ENCODE measurements at places on chromosomes 2 and 18.

DNA sequence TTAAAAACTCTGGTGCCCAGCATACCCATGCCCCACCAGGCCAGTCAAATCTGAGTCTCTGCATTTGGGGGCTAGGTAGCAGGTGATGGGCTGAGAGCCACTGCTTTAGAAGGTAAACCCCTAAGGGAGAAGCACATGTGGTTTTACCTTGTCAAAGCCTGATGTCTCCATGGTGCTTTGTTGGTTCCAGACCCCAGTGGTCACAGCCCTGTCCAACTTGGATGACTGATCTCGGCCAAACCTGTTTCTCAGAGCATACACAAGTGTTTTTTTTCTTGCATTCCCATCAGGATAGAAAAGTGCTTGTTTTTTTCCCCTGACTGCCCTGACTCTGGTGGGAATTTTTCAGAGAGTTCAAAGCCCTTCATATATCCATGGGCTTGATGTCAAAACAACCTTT is 13.5 kb downstream of the PLB1 start:
- no peak for DNase-seq

DNA sequence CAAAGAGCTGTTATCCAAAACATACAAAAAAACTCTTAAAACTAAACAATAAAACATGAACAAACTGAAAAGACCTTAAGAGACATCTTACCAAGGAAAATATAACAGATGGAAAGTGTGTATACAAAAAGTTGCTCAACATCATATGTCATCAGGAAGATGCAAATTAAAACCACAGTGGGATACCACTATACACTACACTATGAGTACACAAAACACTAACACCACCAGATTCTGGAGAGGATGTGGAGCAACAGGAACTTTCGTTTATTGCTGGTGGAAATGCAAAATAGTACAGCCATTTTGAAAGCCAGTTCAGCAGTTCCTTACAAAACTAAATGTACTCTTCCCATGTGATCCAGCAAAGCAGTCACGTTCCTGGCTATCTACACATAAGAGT is 221.4 kb downstream of the CMPK2 start:
- no peak for DNase-seq

DNA sequence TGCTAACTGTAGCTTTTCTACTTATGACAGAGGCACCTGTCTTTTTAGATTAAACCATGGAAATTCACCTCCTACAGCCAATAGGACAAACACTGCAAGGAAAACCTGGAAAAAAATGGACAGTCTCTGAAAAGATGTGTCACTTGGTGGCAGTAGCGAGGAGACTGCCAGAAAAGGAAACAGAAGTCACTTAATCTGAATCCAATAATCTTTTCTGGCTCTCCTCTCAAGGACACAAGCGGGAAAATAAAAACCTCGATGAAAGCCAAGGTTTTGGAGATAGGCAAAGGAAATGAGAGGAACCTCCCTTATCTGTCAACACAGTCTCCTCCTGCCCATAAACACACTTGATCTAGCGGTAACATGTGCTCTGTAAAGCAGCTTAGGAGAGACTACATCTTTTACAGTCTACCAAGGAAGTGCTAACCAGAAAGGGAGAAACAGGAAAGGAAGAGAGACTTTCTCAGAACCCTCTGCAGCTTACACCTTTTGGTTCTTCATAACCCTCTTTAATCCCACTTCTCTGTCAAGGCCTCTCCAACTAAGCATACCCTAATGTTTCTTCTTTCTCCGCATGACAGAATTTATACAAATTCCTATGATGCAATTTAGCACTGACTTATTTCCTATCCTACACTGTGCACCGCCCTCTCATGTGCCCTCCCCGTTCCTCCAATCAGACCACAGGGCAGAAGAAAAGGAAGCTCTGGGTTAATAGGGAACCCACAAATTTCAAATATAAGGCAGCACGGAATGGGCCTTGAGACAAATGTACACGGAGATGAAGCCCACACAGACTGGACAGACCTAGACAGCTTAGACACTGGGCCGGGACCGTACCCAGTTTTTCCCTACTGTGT is 52.8 kb downstream of the CLASP1 start:
- peak; percentile 69 for DNase-seq

DNA sequence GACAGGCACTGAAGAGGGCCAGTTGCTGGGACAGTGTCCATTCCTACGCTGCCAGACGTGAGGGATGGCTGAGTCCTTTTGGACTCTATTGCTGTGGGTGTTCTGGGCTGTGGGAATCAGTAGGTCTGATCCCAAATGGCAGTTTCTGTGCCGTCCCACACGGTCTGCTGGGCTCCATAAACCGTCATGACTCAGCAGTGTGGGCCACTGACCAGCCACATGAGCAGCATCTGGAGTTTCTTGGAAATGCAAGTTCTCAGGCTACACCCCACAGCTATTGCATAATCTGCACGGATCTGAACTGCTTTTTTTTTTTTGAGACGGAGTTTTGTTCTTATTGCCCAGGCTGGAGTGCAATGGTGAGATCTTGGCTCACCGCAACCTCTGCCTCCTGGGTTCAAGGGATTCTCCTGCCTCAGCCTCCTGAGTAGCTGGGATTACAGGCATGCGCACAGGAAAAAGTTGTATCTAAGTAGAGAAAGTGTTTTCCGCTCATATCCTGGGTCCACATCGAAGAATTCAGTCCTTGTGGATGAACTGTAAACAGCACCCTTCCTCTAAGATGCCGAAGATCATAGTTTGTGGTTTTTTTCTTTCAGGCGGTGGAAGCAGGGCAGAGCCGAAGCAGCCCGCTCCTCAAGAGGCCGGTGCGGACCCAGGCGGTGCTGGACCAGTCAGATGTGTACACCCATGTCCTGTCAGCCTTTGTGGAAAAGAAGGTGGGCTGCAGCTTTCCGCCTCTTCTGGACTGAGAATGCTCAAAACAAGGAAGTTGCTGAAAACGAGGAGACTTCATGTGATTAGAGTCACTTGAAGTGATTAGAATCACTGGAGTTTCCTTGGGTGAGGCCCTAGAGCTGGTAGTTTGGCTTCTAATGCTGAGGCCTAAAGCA is 25.5 kb downstream of the RMC1 start:
- no peak for DNase-seq

- DNase-seq, result no peak
Observed at GRCh38 chr2:218169757-218170546, 3.2 kb upstream of the CXCR1 start.

DNA sequence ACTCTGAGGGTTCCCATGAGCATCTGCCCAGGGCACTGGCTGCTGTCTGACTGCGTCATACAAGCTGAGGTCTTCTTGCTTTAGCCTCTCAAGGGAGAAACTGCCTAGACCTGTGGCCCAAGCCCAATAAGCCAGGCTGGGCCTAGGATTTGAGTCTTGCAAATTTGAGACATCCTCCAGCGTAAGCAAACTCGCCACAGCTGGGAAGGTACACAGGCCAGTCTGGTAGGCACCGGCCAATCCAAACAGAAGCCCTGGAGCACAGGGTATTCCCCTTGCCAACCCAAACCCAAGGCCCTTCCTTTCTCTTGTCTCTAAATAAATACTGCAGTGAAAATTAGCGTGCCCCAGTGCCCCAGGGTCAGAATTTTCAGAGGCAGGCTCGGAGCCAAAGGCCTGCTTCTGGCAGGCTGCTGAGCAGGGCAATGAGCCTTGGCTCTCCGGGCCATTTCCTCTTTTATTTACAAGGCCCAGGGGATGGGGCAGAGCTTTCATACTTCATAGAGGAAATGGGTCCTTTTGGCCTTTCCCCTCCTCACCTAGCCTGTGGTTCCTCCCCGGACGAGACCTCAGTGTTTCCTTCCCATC is 33.3 kb downstream of the POLR1A start:
- DNase-seq, result peak; percentile 10

DNA sequence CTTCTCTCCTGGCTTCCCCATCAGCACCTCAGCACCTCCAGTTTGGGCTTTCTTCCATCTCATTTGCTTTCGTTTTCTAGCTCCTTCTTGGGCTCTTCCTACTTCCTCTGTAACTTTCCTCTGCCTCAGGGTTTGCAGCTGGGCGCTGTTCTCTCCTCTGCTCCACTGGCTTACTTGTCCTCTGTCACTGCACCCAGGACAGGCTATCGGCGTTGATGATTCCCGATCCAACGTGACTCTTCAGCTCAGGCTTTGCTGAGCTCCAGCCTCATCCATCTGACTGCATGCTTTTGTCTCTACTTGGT is 362.4 kb downstream of the CYRIA start:
- DNase-seq, result no peak

- DNase-seq, result no peak
Observed at GRCh38 chr2:149994057-149994728, 406.6 kb upstream of the MMADHC start.

DNA sequence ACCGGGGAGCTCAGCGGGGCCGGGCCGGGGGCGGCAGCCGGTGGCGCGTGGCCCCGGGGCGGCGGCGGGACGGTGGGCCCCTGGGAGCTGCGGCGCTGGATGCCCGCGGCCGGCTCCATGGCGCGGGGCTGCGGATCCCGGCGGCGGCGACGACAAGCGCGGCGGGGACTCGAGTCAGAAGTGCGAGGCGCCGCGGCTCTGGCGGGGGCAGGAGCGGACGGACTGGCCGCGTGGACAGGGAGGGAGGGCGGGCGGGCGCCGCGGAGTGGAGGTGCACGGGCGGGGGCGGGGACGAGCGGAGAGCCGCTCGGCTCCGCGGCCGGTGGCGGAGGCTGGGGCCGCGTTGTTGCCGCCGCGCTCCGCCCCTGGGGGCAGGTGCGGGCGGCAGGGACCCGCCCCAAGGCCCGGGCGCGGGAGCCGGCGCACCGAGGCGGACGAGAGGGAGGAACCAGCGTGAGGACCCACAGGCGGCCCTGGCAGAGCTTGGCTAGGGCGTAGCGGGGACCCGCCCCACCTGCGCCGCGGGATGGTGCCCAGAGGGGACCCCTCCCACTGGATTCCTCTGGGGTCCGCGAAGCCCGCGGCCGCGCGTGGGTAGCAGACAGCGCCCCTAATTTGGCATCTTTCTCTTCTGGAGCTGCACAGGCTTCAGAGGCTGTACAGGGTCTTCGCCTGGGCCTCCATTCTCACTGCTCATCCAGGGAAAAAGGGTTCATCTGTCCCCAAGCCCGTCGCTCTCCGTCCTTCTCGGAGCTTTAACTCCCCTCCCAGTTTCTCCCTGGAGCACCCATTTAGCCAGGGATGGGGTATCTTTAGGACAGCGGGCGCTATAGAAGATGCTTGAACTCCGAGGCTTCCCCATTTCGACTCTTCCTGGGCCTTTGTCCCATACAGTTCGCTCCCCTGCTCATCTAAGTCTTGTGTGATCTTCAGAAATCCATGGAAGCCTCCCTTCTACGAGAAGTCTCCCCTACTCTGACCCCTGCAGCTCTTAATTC is at the start of gene TMEM163:
Gene TMEM163, minus strand, starts transcription at position 184 of the 998 bp plus-strand sequence.
- peak; percentile 63 for DNase-seq

DNA sequence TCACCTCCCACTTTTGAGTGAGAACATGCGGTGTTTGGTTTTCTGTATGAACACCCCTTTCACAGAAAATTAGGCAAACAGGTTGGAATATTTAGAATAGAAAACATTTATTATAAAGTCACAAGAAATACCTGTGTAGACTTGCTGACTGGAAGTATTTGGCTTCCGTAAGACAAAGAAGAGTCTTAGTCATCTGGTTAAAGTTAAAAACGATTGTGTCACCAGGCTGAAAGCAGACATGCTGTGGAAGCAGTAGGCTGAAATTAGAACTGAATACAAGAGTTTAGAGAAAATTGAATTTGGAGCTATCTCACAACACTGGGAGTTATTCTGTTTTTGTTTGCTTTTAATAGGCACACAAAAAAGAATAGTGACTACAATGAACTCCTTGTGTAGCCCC is 16.2 kb upstream of the CLASP1 start:
- DNase-seq, result no peak

GRCh38 chr2:142445551-142446072 is 314.8 kb upstream of the LRP1B start:
- no peak for DNase-seq

DNA sequence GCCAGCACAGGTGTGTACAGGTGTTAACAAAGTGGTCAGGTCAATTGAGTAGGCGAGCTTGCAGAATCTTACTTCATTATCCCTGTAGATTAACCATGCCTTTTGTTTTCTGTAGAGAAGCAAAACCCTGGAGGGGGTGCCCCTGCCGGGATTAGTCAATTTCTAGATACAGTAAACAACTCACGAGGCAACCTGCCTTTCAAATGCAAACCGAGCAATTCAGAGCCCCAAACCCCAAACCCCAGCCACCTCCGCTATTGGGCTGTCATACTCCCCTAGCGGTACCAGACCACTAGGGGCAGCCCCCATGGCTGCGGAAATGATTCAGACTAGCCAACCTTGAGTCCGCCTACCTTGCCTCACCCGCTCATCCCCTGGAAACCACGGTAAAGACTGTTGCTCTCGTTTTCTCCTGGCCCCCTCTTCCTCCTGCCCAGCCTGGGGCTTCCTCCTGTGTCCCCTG is 61.4 kb upstream of the KIF5C start:
- no peak for DNase-seq

GRCh38 chr2:121284463-121285449 is at the start of gene TFCP2L1:
TSS of gene TFCP2L1 (minus strand) at chr2:121285202. CDS start at chr2:121285109, 93 bp downstream.
- DNase-seq, result no peak

DNA sequence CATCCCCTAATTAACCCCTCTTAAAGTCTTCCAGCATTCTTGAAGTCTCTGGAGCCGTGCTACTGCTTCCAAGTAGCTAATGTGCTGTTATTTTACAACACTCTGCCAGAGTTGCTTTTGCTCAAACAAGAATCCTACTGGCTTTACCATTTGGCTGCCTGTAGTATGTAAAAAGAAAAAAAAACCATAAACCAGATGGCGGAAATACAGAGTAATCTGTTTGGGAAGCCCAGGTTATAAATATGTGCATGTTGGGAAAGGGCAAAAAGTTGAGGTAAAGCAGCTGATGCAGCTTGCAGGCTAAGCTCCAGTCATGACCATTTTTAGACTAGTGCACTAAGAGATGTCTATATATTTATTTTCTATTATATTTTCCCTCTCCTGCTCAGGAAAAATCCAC is 313.2 kb upstream of the ETAA1 start:
- no peak for DNase-seq

GRCh38 chr18:21930177-21930576 is 189.6 kb downstream of the MIB1 start:
- no peak for DNase-seq

GRCh38 chr18:9740071-9740470 is 32.0 kb downstream of the RAB31 start:
- no peak for DNase-seq

DNA sequence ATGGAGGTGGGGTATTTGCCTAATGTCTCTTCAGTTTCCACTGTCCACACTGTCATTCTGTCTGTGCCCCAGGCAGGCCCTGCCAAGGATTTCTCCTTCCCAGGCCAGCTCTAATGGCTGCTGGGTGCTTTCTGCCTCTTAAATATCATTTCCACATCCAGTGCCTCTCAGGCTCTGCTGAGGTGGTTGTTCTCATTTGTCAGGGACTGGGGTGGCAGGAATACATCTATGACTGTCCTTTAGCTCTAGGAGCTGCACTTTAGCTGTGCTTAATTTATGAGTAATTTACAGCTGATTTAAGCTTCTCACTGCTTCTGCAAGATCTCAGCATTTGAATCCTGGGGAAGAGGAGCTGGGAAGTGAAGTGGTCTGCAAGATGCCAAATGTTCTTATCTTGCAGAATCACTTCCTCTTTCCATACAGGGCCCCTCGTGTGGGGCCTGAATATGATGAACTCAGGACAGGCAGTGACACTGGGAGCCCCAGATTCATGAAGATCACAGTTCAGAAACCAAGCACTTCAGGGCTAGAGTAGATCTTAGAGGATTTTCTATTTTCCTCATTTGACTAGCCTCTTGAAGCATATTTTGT is 150.2 kb downstream of the FSHR start:
- DNase-seq, result no peak

- DNase-seq, result no peak
Observed at GRCh38 chr2:47457268-47457667, 54.3 kb downstream of the MSH2 start.
